Spinal cord (tissue), 10 donors: ENCODE measurements at places on chromosomes 3 and 15. TPM values are rescaled to one million over a fixed set of nuclear protein-coding genes. Genes with fewer than 3 reads are reported as not detected.

GRCh38 chr3:180808823-180809575 is 103.5 kb upstream of the FXR1 start:
- no peaks in the 10 kb centered on the region for H3K4me1 ChIP-seq
- no peak overlapping the region for H3K4me3 ChIP-seq
- H3K27ac ChIP-seq, result no peak overlapping the region
- H3K36me3 ChIP-seq, result no peaks in the 10 kb centered on the region

DNA sequence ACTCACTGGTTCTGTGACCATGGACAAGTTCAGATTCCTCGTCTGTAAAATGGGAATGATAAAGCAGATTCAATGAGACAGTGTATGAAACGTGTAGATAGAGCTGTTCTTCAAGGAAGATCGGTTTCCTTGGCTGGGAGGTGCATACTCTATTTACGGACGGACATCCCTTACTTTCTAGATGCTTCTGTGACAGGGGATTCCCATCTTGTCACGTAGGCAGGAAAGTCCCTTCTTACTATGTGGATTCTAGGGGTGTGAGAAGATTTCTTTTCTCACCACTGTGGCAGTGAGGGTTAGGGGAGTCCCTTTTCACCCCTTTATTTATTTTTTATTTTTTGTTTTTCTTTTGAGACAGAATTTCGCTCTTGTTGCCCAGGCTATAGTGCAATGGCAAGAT is 180.9 kb upstream of the TBL1XR1 start:
- H3K36me3 ChIP-seq, result no peaks in the 10 kb centered on the region
- H3K4me3 ChIP-seq, result no peak overlapping the region
- no peak overlapping the region for H3K27ac ChIP-seq

DNA sequence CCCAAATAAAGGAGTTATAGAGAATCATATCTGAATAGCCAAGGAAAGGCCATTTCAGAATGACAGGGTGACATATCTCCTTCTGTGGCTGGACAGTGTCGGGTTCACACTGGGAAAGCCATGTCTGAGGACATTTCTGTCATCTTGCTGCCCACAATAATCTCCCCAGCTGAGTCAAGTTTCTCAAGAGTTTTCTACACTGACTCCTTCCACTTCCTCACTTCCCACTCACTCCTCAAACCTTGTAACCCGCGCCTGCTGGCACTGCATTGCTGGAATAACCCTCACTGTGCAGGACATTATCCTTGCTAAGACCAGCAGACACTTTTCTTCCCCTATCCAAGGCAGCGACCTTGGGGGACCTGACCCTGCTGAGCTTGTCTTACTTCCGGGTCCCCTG is 5.3 kb upstream of the INSYN1 start:
- H3K4me3 ChIP-seq, result no peak overlapping the region
- no peaks in the 10 kb centered on the region for H3K27me3 ChIP-seq
- no peak for DNase-seq

- H3K27ac ChIP-seq, result no peak overlapping the region
- H3K4me1 ChIP-seq, result no peaks in the 10 kb centered on the region
- no peak for DNase-seq
These were observed 114.5 kb upstream of the SPATA16 start for GRCh38 chr3:173255555-173255954.

GRCh38 chr3:36295296-36295695 is 85.0 kb upstream of the STAC start:
- no peaks in the 10 kb centered on the region for H3K27me3 ChIP-seq
- H3K4me1 ChIP-seq, result no peaks in the 10 kb centered on the region
- no peak for DNase-seq
- H3K36me3 ChIP-seq, result no peaks in the 10 kb centered on the region

DNA sequence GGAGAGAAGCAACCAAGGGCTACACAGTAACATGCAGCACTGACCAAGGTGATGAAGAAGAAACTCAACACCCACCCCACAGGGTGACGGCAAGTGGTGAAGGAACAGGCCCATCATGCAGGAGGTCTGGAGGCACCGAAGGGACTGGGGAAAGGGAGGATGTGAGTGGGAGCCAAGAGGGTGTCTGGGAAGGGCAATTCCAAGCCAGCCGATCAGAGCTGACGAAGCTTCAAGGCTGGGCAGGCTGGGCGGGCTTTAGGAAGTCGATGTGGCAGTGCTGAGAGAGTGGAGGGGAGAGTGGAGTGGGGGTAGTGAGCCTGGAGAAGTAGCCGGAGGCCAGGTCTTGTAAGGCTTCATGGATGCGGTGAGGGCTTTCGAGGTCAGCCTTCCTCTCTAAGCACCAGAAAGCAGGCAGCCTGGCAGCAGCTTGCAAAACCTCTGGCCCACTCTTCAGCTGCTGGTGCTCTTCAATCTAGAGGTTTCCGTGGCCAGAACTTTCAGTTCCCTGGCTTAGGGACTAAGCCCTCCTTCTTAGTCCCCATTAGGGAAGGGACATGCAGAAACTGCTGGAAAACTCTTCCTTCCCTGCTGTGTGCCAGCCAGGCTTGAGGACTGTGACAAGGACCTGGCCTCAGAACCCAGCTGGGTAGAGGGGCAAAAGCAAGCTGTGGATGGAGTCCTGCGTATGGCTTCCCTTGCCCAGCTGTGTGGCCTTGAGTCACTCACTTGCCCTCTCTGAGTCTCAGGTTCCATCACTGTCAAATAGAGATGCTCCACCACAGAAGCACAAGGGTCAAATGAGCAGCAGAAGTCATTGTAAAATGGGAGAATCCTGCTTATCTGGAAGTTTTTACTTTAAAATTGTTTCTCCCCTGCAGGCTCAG is 72.1 kb downstream of the TLE3 start:
- peaks cover 6% of the 10 kb centered on the region for H3K27me3 ChIP-seq
- H3K4me3 ChIP-seq, result no peak overlapping the region
- H3K36me3 ChIP-seq, result no peaks in the 10 kb centered on the region
- peaks cover 16% of the 10 kb centered on the region for H3K4me1 ChIP-seq
- no peak for DNase-seq

- H3K4me3 ChIP-seq, result no peak overlapping the region
- H3K27me3 ChIP-seq, result no peaks in the 10 kb centered on the region
- DNase-seq, result no peak
- H3K36me3 ChIP-seq, result no peaks in the 10 kb centered on the region
- peaks cover 3% of the 10 kb centered on the region for H3K4me1 ChIP-seq
These were observed 192.1 kb downstream of the RORA start for GRCh38 chr15:61037031-61037430.

DNA sequence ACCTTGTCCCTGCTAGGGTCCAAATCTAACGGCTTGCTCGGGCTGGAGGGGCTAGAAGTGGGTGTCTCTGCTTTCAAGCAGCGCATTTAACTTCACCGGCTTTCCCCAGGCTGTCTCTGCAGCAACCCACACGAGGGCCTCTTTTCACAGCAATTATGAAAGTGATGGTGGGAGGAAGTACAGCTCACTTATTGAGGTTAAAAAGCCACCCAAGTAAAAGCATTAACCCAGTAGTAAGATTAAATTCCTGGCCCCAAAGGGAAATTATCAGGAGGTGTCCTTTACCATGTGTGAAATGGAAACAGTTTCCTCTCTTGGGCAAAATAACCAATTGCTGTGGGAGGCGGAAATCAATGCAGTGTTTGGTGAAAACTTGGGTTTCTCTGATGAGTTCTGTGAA is 41.1 kb downstream of the NGRN start:
- no peaks in the 10 kb centered on the region for H3K36me3 ChIP-seq
- H3K27me3 ChIP-seq, result no peaks in the 10 kb centered on the region
- peaks cover 4% of the 10 kb centered on the region for H3K4me1 ChIP-seq
- DNase-seq, result no peak
- no peak overlapping the region for H3K4me3 ChIP-seq
- H3K27ac ChIP-seq, result no peak overlapping the region

DNA sequence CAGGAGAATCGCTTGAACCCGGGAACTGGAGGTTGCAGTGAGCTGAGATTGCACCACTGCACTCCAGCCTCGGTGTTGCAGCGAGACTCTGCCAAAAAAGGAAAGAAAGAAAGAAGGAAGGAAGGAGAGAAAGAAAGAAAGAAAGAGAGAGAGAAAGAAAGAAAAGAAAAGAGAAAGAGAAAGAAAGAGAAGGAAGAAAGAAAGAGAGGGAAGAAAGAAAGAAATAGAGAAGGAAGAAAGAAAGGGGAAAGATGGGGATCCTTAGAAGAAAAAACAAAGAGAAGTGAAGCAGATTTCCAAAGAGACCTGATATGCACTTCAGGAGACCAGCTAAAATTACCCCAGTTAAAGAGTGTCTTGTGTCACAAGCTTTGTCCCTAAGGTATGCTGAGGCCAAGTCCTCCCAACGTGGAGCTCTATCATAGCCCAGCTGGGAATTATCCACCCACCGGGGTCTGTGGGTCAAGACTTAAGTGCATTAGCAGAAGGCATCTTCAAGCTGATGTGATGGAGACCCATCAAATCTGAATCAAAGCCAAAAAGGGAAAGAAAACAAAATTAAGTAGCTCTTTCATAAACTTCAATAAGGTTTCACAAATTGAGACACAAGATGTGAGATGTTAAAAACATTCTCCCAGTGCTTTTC is 17.8 kb upstream of the AKAP13 start:
- no peak for DNase-seq
- no peaks in the 10 kb centered on the region for H3K36me3 ChIP-seq
- H3K27ac ChIP-seq, result no peak overlapping the region
- no peak overlapping the region for H3K4me3 ChIP-seq
- no peaks in the 10 kb centered on the region for H3K27me3 ChIP-seq

DNA sequence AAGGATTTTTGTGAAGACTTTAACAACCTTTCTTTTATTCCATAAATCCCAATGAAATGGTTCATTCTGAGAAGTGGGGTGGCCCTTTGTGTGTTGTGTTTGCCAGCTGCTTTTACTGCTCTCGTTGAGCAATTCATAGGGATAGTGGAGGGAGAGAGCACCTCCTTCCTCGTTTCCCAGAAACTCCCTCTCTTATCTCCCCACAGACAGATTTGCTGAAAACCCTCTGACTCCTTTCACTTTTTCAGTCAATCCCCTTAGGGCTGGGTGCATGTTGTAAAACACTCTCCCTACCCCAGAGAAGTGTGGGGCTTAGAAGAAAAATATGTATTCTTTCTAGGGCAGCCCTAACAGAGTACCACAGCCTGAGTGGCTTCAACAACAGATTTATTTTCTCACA is 557.2 kb upstream of the RGMA start:
- no peak overlapping the region for H3K4me3 ChIP-seq
- no peaks in the 10 kb centered on the region for H3K27me3 ChIP-seq
- H3K36me3 ChIP-seq, result no peaks in the 10 kb centered on the region
- no peak for DNase-seq
- no peak overlapping the region for H3K27ac ChIP-seq

DNA sequence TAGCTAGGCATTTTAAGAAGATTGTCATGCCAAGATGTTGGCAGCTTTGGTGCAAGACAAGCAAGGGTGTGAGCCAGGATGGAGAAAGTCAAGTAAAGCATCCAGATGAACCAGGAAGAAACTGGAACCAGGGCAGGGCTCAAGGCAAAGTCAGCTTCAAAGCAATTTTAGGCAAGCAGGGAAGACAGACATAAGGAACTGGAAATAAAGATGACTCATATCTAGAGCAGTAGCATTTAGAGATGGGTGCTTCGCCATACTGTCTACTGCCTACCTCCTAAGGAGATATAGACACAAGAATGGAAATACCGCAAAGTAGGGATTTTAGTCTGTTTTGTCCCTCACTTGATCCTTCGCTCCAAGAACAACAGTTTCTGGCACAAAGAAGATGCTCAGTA is 59.9 kb downstream of the RYR3 start:
- no peaks in the 10 kb centered on the region for H3K36me3 ChIP-seq
- peaks cover 2% of the 10 kb centered on the region for H3K27me3 ChIP-seq
- H3K27ac ChIP-seq, result no peak overlapping the region
- no peak for DNase-seq

DNA sequence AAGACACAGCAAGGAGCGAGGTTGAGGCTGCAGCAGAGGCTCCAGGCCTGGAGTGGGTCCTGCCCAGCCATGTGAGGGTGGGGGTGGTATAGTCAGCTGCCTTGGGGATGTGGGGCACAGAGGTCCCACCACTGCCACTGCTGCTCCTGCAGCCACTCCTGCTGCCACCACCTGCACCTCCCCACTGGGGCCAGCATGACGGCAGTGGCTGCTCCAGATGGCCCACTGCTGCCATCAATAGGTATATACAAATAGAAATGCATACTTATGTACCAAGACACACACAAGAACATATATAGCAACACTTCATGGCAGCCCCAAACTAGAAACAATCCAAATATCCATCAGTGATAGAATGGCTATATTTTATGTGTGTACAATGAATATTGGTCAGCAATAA is 10.0 kb upstream of the TOP2B start:
- H3K27me3 ChIP-seq, result no peaks in the 10 kb centered on the region
- no peaks in the 10 kb centered on the region for H3K36me3 ChIP-seq
- H3K27ac ChIP-seq, result no peak overlapping the region
- DNase-seq, result no peak

GRCh38 chr3:44955917-44956316 is 20.1 kb downstream of the ZDHHC3 start:
- no peaks in the 10 kb centered on the region for H3K27me3 ChIP-seq
- H3K4me3 ChIP-seq, result no peak overlapping the region
- peaks cover 7% of the 10 kb centered on the region for H3K4me1 ChIP-seq
- no peak overlapping the region for H3K27ac ChIP-seq
- H3K36me3 ChIP-seq, result peaks cover 13% of the 10 kb centered on the region

GRCh38 chr3:116102037-116102436 is 343.2 kb downstream of the LSAMP start:
- no peaks in the 10 kb centered on the region for H3K27me3 ChIP-seq
- H3K4me3 ChIP-seq, result no peak overlapping the region
- no peak for DNase-seq
- no peaks in the 10 kb centered on the region for H3K4me1 ChIP-seq
- H3K27ac ChIP-seq, result no peak overlapping the region
- no peaks in the 10 kb centered on the region for H3K36me3 ChIP-seq

- no peak overlapping the region for H3K4me3 ChIP-seq
- no peaks in the 10 kb centered on the region for H3K36me3 ChIP-seq
- H3K27ac ChIP-seq, result no peak overlapping the region
- no peaks in the 10 kb centered on the region for H3K4me1 ChIP-seq
These were observed 187.6 kb downstream of the EBLN2 start for GRCh38 chr3:73249047-73249446.

GRCh38 chr3:141649871-141650270 is 88.2 kb upstream of the RNF7 start:
- no peak overlapping the region for H3K27ac ChIP-seq
- no peaks in the 10 kb centered on the region for H3K4me1 ChIP-seq
- no peak for DNase-seq
- no peaks in the 10 kb centered on the region for H3K27me3 ChIP-seq
- H3K36me3 ChIP-seq, result no peaks in the 10 kb centered on the region
- no peak overlapping the region for H3K4me3 ChIP-seq

GRCh38 chr15:48798319-48798718 is 12.6 kb downstream of the CEP152 start:
- no peak overlapping the region for H3K27ac ChIP-seq
- DNase-seq, result peak; percentile 25
- no peaks in the 10 kb centered on the region for H3K36me3 ChIP-seq

GRCh38 chr3:134617608-134618477 is 33.0 kb downstream of the KY start:
- no peaks in the 10 kb centered on the region for H3K27me3 ChIP-seq
- no peak for DNase-seq
- no peak overlapping the region for H3K4me3 ChIP-seq
- peaks cover 6% of the 10 kb centered on the region for H3K36me3 ChIP-seq

The PEAK1 gene
- total RNA-seq, result 60.0 TPM

The AGTR1 gene
- total RNA-seq, result 5.9 TPM

The CMTM8 gene
- total RNA-seq, result 1.0 TPM

The GMPPB gene
- total RNA-seq, result 20.8 TPM

The MUC13 gene
- 0.06 TPM for total RNA-seq

The RBM5 gene
- 291 TPM for total RNA-seq

The TMEM40 gene
- 0.50 TPM for total RNA-seq

The CP gene
- 1.7 TPM for total RNA-seq

The GOLGA8N gene
- 12.3 TPM for total RNA-seq

The C2CD4A gene
- total RNA-seq, result 0.79 TPM
